ENCODE measurements at places on chromosomes 1 and 21.
A peak's percentile ranks its signal among the peaks of the same experiment; 100 is the strongest.

GRCh38 chr1:182952677-182953444 is at the start of gene SHCBP1L:
TSS of gene SHCBP1L (minus strand) at chr1:182953166. CDS start at chr1:182953133, 33 bp downstream.
- no peak for DNase-seq

- DNase-seq: no peak
Observed at GRCh38 chr1:15075817-15076216, 77.7 kb upstream of the TMEM51 start.

GRCh38 chr1:235783148-235783776 is 83.4 kb downstream of the LYST start:
- DNase-seq: peak; percentile 8

- no peak for DNase-seq
Observed at GRCh38 chr1:20356850-20357459, 66.3 kb downstream of the VWA5B1 start.

DNA sequence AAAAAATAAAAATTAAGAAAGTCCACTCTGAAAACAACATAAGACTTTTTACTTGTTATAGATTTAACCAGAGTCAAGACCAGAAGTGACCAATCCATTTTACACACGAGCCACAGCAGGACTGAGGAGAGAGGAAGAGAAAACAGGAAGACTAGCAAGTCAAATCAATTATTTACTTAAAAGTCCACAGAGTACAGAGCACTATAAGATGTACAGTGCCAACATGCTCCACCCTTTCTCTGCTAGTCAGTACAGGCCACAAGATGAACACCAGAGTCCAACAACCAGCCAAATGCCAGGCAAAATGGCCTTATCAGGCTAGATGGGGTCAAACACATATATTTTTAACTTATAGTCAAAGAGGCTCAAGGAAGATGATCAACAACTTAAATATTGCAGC is 19.5 kb downstream of the LUZP1 start:
- no peak for DNase-seq

- no peak for DNase-seq
Observed at GRCh38 chr1:89945852-89946476, 48.9 kb upstream of the ZNF326 start.

- DNase-seq: no peak
Observed at GRCh38 chr1:247829656-247830055, 5.7 kb upstream of the OR14A16 start.

- no peak for DNase-seq
Observed at GRCh38 chr1:33473900-33474299, 1.5 kb downstream of the ZSCAN20 start.

DNA sequence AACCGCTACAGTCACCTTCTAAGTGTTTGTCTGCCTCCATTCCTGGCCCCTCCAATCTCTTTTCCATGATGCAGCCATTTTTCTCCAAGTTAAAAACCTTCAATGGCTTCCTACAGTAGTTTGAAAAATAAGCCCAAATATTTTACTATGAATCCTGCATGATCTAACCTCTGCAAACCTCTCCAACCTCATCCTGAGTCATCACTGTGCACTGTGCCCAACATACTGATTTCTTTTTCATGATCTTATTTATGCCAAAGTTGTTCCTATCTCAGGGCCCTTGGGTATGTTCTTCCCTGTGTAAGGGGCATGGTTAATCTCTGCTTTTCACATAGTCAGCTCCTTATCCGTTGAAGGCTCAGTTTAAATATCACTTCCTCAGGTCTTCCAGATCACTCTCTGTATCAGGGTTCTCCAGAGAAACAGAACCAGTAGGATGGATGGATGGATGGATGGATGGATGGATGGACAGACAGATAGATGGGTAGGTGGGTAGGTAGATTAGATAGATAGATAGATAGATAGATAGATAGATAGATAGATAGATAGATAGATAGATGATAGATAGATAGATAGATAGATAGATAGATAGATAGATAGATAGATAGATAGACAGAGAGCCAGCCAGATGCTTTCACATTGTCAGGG is 18.1 kb upstream of the PTPN14 start:
- no peak for DNase-seq

DNA sequence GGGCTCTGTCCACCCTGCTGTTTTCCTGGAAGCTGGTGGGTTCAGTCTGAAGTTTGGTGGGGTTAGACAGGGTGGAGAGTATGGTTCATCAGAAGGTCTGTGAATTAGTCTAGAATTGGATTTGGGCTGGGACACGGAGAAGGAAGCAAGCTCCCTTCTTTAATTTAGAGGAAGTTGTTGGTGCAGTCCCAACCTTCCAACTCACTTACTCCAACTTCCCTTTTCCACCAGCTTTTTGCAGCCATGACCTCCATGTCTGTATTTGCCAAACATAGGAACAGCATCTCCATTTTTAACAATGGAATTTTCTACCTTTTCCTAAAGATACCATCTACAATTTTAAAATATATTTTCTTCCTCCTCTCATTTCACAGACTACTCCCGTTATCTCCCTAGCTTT is 28.5 kb upstream of the PRELP start:
- DNase-seq: no peak

DNA sequence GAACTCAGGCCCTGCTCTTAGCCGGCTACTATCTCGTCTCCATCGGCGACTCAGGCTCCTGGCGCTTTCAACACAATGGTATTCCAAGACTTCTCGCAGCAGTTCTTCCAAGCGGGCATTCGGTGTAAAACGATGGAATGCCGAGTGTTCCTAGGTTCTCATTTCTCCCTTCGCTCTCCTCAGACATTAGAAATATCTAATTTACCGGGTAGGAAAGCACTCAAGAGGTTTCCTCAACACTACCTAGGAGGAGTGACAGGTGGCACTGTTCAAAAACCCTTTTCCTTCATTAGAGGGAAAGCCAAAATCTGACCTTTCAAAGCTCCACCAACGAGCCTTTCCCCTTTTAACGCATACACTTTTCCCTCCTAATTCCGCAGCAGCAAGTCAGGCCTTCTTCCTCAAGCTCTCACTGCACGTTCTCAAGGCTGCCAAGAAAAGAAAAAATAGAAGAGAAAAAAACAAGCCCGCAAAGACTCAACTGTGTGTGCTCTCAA is 601 bp downstream of the UBE2G2 start:
- peak; percentile 32 for DNase-seq

- DNase-seq: no peak
Observed at GRCh38 chr1:229349463-229350385, 6.9 kb upstream of the CCSAP start.

DNA sequence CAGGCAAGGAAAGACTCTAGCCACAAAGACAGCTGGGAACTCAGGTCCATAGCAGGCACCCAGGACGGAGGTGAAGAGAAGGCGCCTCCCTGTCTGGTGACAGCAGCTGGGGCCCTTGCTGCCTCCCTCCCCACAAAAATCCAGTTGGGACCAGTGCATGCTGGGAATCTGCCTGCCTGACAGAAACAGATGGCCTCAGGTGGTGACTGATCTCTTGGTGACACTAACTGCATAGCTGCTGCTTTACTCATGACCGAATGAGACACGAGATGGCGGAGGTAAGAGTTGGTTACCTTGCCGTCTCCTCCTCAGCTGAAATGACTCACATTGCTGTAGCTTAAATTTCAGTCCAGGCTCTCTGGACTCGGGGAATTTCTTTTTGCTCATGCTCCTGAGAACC is 130.3 kb downstream of the FGGY start:
- DNase-seq: no peak

- no peak for DNase-seq
Observed at GRCh38 chr1:97137862-97138514, 416.4 kb downstream of the PTBP2 start.

DNA sequence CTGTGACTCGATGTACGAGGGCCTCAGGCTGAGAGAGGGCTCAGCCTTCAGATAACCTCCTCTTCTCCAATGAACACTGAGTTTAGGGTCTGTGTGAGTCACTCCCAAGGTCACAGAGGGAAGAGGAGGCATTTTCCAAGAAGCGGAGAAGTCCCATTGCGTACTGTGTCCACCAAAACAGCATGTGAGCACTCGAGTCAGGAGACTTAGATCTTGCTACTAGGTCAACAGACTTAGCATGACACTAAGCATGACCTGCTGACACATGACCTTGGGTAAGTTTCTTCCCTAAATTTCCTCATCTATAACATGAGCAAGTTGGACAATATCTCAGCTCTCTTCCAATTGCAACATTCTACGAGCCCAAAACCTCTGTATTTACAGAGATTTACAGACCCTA is 68.0 kb downstream of the PLPP3 start:
- no peak for DNase-seq

DNA sequence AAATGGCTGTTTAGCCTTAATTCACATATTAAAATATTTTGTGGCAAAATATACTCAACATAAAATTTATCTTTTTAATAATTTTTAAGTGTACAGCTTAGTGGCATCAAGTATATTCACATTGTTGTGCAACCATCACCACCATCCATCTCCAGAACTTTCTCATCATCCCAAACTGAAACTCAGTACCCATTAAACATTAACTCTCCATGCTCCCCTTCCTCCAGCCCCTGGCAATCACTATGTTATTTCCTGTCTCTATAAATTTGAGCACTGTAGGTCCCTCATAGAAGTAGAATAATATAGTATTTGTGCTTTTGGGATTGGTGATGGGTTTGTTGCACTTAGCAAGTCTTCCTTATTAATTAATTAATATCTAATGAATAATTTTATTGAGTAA is 29.4 kb downstream of the CCN1 start:
- DNase-seq: no peak

- no peak for DNase-seq
Observed at GRCh38 chr1:12342401-12343003, 112.7 kb downstream of the VPS13D start.

DNA sequence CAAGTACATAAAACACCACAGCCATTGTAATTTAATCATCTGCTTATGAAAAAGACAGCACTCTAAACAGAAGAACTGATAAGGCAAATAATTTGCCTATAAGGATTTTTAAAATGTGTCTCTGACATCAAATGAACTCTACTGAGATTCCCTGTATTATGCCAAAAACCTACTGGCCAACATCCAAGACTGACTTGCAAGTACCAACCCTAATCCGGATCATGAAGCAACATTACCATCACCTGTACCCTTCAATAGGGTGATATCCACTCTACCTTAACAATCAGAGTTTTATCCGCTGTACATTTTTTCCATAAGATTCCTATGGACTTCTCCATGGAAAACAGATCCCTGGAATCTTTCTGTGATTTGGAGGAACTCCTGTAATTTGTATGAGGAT is 4.6 kb downstream of the RGS7 start:
- no peak for DNase-seq

GRCh38 chr1:87715052-87715451 is 386.4 kb downstream of the LMO4 start:
- DNase-seq: no peak

DNA sequence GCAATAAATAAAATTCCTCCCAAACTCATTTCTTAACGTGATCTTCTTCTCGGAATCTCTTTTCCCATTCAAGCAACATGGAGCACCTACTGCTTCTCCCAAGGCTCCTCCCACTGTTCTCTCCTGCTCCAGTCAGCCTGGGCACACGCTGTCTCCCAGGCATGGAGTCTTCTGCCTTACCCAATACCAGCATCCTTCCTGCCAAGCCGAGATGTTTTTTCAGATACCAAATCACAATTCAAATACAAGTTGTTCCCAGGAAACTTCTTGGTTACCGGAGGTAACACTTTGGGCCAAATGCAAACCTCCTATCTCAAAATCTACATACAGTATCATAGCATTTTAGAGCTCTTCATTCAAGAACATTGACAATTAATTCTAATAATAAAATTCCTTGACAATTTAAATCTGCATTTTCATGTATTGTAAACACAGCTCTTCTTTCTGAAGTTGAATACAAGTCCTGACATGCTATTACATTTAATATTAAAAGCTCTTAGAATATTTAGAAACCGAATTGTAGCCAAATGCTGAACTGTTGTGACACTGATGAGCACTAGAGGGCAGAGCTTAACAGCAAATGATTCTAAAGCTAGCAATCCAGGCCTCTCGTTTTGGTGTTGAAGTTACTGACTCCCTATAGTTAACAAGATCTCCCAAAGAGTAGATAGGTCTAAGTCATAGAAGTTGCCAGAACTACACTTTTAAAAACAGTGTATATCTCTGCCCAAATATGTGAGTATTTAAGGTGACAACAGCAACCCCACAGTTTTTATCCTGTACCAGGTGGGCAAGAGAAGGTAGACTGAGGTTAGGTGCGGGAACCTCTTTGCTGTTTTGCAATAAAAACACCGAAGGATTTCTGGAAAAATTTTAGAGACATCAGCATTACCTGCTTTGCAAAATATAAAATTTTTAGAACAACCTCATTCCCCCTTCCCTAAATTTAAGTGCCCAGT is 52.3 kb downstream of the BCAR3 start:
- peak; percentile 71 for DNase-seq

GRCh38 chr1:46302641-46303037 is 777 bp downstream of the LRRC41 start:
- DNase-seq: no peak

DNA sequence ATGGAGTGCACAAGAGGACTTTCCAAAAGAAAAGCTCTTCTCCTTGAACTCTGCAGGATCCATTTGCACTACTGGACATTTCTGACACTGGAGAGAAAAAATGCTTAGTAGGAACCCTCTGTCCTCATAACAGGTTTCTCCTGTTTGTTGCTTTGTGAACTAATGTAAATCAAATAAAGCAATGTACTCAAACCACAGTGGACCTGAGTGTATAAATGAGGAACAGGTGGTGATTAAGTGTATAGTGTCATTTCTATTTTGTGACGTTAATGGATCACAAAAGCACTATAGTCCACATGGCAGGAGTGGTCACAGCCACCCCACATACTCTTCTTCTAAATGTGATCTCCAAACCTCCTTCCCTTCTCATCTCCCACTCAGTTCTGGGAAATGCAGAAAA is 268.4 kb upstream of the DUSP10 start:
- DNase-seq: no peak

DNA sequence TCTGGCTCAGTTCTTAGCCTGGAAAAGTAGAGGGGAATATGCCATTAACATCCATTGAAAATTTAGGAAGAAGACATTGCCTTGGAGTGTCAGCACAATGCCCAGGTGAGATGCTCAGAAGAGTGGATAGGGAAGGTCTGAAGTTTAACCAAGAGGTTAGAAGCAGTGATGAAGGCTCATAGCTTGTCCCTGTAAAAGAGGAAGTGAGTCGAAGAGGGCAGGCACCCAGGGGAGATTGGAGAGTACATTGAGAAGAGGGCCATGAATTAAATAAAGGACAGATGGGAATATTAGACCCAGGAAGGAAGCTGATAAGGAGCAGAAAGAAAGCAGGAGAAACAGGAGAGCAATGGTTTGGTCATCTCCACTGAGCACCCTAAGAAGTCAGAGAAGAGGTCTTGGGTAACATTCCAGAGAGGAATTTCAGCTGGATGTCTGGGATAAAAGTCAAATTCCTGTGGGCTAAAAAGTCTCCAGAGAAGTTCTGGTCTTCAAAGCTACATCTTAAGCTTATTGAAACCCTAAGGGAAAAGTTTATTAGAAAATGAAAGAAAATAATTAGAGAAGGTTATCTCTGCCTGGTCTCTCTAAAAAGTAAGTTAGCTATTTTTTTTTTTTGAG is 17.3 kb downstream of the C8B start:
- DNase-seq: no peak

DNA sequence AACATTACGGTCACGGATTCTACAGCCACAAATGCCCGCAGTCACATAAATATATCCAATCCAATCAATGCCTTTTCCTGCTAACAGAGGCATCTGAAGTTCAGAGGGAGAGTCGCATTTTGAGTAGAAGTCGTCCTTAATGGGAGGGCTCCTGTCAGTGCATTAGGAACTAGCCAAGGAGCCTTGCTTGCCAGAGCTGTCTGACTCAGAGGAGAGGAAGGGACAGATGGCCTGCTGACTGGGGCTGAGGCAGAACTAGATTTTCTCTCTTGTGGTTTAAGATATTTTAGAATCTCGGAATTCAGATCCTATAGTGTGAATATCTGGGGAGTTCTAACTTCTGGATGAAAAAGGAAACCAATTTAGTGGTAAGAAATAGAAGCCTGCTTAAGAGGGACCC is 10.6 kb downstream of the XKR8 start:
- no peak for DNase-seq
